Head of caudate nucleus (tissue), 42 donors: ENCODE measurements at places on chromosomes 5 and 9.

DNA sequence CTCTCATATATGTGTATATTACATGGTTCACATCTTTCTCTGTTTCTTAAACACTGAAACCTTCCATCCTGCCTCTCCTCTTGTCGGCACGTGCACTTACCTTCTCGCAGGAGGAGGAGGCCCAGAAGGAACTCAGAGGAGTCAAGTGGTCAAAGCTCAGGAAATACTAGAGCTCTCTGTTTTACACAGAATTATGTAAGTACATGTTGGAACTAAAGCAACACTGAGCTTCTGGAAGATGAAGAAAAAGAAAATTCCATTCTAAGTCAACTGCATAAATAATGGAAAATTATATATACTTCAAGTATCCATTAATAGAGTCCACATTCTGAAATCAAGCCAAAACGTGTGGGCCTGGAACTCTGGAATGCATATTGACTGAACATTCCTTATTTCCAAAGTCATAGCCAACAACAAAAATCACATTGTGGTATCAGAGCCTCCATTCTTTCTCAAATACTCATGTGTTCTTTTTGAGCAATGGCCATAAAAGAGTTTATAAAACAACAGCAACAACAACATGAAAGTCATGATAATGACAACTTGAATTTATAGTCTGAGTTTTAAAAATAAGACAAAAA lies 121.5 kb upstream of the RAI14 start:
- no peak for DNase-seq

GRCh38 chr9:69155341-69156030 lies 18.6 kb upstream of the TJP2 start:
- no peak for DNase-seq

- DNase-seq, result no peak
Observed at GRCh38 chr9:114240647-114241558, 82.0 kb upstream of the ORM1 start.

DNA sequence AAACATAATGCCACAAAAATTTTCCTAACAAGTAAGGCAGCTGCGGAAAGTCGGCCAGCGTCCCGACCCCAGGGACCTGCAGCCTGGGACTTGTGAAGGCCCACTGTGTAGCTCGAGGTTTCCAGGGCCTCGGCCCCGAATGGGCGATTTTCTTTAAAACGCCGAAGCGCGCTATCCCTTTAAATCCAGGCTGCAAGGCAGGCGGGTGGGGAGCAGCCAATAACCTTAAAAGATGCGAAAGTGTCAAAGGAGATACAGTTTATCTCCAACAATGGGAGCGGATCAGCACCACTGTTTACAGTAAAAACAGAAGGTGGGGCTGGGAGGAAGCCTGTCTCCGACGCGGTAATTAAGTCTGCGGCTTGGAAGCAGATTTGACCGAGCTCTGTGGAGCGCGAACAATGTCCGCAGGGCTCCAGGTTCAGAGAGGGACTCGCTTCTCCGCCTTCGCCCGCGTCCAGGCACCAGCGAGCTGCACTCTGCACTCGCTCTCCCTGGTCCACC lies 1.7 kb upstream of the ZSWIM6 start:
- DNase-seq, result peak; percentile 46

DNA sequence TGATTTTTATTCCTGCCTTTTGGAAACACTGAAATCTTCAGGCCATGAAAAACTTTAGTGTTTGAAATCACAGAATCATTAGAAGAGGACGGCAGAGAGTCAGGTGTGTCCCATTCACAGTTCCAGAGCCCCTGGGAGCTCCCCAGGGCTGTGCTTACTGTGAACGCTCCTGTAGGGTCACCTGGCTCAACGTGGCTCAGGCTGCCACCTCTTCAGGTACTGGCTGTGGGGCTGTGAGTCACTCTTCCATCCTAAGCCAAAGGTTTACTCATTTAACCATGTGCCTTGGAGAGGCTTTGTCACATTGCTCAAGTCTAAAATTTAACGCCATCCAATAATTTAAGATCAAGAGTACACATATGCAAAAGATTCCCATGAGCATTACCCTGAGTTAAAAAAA lies 50.2 kb upstream of the FSTL4 start:
- DNase-seq, result no peak
